PC-3 (cell line): ENCODE measurements at places on chromosomes 2 and 18. TPM values are rescaled to one million over a fixed set of nuclear protein-coding genes. Genes with fewer than 3 reads are reported as not detected.

- no peak for DNase-seq
These were observed 32.9 kb downstream of the ZC3H15 start for GRCh38 chr2:186518945-186519344.

DNA sequence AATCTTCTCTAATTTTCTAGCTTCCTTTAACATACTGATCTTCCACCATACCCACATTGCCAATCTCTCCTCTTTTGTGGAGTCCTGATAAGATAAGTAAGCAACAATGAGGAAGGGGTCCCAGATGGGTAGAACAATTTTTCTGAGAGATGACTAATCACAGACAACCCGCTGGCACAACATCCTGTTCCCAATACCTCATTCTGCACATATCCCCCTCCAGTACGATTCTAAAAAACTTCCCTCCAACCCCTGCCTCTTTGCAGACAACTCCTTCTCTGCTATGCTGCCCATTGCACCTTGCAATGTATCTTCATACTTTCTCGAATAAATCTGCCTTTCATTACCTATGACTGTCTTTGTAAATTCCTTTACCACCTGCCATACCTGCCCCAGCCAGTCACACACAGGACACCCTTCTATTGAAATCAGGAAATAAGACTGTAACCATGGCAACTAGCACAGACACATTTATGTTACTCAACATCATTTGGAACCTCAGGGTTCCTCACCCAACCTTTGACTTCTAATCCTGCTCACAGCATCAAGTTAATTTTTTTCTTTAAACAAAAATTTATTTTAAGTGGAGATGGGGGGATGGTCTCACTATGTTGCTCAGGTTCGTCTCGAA lies 7.4 kb upstream of the EXOC6B start:
- no peak for DNase-seq

GRCh38 chr2:108910011-108910431 lies 79.0 kb downstream of the EDAR start:
- DNase-seq = no peak

DNA sequence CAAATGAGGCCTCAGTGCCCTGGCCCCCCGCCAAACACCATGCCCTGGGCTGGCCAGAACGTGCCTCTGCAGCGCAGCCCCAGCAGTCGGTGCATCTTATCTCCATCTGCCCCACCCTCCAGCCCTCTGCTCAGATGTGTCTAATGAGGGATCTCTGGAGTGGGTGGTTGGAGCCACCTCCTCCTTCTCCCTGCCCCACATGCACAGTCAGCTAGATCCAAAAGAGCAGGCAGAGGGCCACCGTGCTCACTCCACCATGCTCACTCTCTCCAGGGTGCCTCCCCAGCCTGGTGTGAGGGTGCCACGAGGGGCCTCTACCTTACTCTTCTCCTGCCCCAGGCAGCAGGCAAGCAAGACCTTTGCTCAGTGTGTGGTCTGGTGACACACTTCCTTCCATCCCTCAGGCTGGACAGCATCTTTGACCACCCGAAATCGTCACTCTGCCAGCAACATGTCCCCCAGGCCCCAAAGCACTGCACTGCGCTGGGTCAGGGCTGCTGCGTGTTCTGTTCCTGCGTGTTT lies 266.1 kb upstream of the HDAC4 start:
- DNase-seq = no peak

DNA sequence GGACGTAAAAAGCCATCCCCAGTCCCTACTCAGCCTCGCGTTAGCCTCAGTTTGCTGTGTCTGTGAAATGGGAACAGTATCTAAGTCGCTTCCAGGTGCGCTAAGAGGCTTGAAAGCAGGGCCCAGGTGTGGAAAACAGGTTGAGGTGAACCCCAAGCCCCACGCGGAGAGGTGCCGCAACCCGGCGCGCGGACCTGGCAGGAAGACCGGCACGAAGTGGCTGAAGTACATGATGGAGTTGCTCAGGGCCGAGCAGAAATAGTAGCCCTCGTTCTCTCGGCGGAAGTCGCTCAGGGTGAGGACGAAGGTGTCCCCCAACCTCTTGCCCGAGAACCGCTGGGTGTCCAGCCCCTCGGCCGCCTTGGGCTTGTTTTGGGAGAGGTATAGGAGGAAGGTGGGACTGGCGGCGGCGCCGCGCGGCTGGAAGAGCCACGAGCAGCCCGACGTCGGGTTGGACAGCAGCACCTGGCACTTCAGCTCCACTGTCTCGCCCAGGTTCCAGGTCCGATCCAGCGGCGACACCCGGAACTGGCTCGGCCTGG lies 508 bp downstream of the CD8A start:
- no peak for DNase-seq

GRCh38 chr2:127050803-127051115 lies 56.2 kb downstream of the BIN1 start:
- DNase-seq = no peak

- DNase-seq = no peak
These were observed 16.4 kb upstream of the ABCB11 start for GRCh38 chr2:169047256-169048250.

GRCh38 chr2:85132834-85133637 lies at the start of gene TCF7L1:
Gene TCF7L1, plus strand, starts transcription at chr2:85133392. Its CDS starts 293 bp downstream, at chr2:85133685.
- peak; percentile 78 for DNase-seq

- peak; percentile 79 for DNase-seq
These were observed 34.4 kb upstream of the NT5C1B start for GRCh38 chr2:18623782-18624181.

- no peak for DNase-seq
These were observed 198.7 kb downstream of the SPP2 start for GRCh38 chr2:234249034-234249735.

GRCh38 chr2:128444121-128444771 lies 125.6 kb upstream of the HS6ST1 start:
- DNase-seq = no peak

DNA sequence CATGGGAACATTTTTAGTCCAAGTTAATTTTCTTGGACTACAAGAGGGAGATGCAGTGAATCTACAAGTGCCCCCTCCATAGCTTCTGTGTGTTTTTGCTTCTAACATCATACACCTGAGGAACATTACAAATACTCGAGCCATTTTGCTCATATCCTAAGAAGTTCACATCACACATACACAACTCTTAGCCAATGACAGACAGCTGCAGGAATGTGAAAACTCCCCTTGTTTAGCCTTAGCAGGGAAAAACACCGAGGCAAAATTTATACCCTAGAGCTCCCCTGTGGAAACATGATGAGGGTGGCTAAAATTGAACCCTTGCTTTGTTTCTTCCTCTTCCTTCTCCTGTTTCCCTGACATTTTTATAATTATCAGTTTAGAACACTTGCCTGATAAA lies 928.3 kb upstream of the NRXN1 start:
- no peak for DNase-seq

DNA sequence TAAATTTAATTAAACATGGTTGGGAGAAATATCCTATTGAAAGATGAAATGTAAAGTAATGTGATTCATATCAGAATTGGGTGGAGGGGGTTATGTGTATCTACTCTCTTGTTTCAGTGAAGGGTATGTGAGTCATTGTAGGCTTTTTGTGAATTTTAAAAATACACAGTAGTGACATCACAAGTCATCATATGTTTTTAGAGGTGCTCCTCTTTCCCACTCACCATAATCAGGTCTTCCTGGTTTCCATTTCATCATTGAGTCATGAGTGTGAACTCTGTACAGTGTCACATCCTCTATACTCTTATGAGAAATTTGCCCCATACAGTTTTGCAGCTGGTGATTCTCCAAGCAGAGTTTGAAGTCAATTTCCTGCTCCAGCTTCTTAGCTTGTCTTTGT lies 18.8 kb downstream of the FSIP2 start:
- peak; percentile 92 for DNase-seq

DNA sequence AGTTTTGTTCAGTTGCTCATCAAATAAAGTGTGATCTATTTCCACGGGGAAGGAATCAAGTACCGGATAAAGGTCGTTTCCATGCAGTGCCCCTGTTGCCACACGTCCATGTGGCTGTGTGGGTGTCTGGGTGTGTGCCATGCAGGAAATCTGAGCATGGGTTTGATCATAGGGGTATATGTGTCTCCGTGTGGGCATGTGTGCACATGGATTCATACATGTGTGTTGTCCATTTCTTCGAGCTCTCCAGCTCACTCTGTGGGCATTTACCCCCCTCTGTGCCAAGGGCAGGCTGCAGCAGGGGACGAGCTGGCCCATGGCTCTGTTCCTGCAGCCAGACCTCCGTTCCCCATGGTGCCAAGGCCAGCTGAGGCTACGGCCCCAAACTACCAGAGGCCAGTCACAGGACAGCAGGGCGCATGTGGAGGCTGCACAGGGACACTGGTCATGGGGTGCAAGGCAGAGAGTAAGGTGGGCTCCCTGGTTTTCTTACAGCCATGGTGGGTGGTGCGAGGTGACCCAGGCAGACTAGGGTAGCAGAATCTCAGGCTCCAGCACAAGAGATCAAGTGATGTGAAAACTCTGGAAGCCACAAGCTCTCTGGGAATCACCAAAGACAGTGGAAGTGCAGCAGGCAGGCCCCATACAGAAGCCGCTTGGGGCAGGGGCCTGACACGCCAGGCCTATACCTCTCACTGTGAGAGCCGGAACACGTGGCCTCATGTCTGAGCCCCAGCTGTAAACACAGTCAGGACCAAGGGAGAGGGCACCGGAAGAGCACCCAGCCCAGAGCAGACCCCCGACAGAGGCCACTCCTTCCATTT lies 66.4 kb upstream of the RAB6C start:
- DNase-seq = no peak

- DNase-seq = peak; percentile 56
These were observed 11.6 kb downstream of the TRPM8 start for GRCh38 chr2:233928594-233929351.

DNA sequence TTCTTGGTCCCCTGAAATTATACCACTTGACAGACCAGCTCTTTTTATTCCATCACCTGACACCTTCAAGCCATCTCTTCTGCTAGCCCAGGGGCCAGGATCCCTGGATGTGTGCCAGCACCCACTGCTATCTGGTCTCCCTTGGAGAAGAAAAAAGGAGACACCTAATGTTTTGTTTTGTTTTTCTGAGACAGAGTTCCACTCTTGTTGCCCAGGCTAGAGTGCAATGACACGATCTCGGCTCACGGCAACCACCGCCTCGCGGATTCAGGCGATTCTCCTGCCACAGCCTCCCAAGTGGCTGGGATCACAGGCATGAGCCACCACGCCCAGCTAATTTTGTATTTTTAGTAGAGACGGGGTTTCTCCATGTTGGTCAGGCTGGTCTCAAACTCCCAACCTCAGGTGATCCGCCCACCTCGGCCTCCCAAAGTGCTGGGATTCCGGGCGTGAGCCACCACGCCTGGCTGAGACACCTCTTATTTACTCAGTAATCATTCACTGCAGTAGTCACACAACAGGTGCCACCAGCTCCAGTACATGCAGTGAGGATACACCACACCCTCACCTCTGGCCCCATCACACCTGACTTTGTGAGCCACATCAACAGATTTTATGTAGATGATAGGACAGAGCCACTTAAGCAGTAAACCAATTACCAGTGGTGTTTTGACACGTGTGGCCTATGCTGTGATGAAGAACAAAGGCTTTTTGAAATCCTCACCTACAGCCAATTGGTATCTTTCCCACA lies 42.8 kb upstream of the PCBP1 start:
- peak; percentile 18 for DNase-seq

GRCh38 chr2:10392951-10393639 lies 55.0 kb downstream of the ODC1 start:
- DNase-seq = no peak

GRCh38 chr2:182456784-182457183 lies 29.9 kb upstream of the PDE1A start:
- no peak for DNase-seq

- no peak for DNase-seq
These were observed 17.1 kb downstream of the PXDN start for GRCh38 chr2:1727101-1727771.

Gene PLA2R1
- total RNA-seq = 2.4 and 3.4 TPM in 2 replicates

Gene TUBA3D
- total RNA-seq = not detected in 2 replicates

Gene CDC42EP3
- 22.5 and 28.4 TPM in 2 replicates for total RNA-seq

Gene PTPRN
- 0.07 TPM in 1 of 2 replicates, not detected in the other for total RNA-seq

Gene GPBAR1
- total RNA-seq = 0.18 TPM in 1 of 2 replicates, not detected in the other

Gene GATA6
- total RNA-seq = 19.4 and 24.1 TPM in 2 replicates

Gene RESP18
- not detected in 2 replicates for total RNA-seq

Gene FTCDNL1
- total RNA-seq = 0.11 and 0.52 TPM in 2 replicates

Gene CPO
- not detected in 2 replicates for total RNA-seq

Gene FOXI3
- total RNA-seq = not detected in 2 replicates

Gene FLACC1
- total RNA-seq = 0.26 and 5.9 TPM in 2 replicates

Gene ANKRD39
- total RNA-seq = 24.5 and 29.4 TPM in 2 replicates
